Bronchial epithelial cell (primary cell): ENCODE measurements at places on chromosomes 12 and 14.

GRCh38 chr14:66216763-66217162 is 269.4 kb upstream of the CCDC196 start:
- DNase-seq = no peak

DNA sequence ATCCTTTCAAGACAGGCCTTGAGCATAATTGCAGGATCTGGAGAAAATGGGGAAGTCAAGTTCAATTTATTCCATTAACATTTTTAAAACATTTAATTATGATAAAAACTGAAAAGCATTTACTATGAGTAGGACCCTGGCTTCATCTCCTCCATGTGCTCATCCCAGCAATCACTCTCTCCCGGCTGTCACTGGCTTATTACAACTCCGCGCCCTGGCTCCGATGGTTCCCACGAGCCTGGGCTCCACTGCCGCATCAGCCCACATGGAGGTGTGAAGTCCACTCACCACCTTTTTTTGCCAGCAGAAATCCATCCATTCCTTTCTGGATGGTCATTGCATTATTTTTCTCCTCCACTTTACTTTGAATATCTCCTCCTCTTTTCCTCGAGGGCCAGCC is 194.4 kb downstream of the EMP1 start:
- DNase-seq = no peak

DNA sequence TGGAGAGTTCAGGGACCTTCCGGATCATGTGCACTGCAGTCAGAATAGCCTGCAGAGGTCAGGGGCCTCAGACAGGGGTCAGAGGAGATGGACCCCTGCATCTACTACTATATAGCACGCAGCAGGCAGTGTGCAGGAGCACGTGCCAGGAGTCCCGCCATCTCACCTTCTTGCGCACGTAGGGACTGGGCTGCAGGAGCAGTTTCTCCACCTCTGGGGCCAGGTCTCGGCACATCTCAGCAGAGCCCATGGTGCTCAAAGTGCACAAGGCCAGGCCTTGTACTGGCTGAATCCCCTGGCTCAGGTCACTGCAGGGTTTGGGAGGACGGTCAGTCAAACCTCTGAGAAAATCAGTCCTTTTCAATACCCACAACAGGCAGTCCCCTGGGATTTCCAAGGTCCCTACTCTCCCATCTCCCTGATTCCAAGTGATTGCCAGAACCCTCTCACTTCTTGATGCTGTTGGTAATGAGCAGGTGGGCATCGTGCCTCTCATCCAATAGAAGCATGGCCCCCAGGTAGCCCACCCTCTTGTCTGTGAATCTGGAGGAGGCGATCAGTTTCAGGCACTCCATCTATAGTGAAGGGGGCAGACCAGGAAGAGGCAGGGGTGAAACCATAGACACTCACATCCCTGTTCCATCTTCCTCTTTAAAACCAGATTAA is 1.3 kb downstream of the AP1G2 start:
- DNase-seq = no peak

DNA sequence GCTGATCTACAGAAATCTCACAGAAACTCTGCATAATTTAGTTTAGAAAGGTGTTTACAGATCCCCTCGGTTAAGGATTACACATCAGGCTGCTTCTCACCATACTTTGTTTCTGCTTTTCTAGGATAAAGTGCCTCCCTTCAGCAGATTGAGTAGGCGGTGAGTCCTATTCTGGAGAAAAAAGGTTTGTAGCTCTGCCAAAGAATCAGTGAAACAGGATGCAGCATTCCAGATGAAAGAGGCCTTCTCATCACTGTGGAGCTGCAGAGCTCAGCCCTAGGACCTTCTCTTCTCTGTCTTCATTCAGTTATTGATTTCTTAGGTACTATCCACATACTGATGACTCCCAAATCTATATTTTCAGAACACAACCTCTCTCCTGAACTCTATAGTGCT is 155.5 kb upstream of the KRR1 start:
- peak; percentile 18 for DNase-seq

GRCh38 chr12:6692888-6693287 is 3.7 kb upstream of the ZNF384 start:
- DNase-seq = no peak

GRCh38 chr14:79695307-79695706 is 516.0 kb downstream of the DIO2 start:
- no peak for DNase-seq

GRCh38 chr12:13496111-13496510 is 299.6 kb downstream of the EMP1 start:
- DNase-seq = no peak

GRCh38 chr12:14928931-14929330 is 9.4 kb downstream of the ERP27 start:
- peak; percentile 85 for DNase-seq

- DNase-seq = no peak
These were observed 64.2 kb downstream of the DRAM1 start for GRCh38 chr12:101941306-101942249.

DNA sequence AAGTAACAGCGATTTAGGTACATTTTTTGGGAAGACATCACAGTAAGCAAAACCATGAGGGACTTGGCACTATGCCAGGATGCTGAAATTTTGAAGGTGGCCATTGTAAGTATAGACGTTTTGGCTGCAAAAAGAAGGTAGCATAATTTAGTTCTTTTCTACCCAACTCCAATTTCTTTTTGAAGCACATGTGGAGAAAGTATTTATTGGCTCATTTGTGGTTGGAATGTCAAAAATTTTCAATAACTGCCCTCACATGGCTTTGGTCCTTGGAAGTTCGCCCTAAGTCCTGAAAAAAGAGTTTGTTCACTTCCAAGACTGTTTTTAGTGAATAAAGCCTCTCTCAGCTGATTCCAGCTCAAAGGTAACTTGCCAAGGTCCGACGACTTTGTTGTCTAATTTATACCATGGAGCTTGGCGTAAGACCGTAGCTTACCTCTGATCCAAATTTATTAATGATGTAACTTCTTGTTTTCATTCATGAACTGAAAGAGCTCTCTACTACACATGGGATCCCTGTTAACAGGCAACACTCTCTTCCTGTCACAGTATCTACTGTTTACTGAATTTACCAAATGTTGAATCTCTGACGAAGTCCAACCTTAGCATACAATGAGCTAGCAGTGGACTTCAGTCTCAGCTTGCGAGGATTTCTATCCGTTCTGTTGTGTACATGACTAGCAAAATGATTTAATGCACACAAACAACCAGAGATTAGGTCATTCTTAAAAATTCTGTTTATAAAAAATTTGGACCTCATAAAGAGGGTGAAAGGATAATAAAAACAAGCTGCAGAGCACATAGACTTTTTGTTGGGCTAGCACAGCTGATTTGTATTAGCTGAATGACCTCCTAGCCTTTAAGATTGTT is 49.0 kb downstream of the MSRB3 start:
- no peak for DNase-seq

DNA sequence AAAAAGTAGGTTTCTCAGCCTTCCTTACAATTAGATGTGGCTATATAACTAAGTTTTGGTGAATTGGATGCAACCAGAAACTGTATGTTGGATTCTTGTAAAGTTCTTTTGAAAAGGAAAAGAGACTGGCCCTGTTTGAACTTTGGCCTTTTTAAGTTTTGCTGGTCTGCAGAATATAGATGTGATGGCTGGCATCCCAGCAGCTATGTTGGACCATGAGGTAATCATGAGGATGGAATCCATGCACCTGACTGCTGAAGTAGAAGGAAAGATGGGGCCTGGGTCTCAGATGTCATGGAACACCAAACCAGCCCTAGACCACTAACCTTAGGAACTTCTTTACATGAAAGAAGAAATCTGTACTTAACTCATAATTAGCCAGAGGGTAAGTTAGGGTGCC is 482.5 kb downstream of the GLT1D1 start:
- no peak for DNase-seq

GRCh38 chr12:4280351-4281163 is 7.0 kb downstream of the CCND2 start:
- no peak for DNase-seq

- DNase-seq = no peak
These were observed 472.8 kb upstream of the PRICKLE1 start for GRCh38 chr12:43062201-43062895.

GRCh38 chr12:82893896-82894295 is 207.2 kb downstream of the TMTC2 start:
- no peak for DNase-seq

- no peak for DNase-seq
These were observed 55.1 kb downstream of the ERH start for GRCh38 chr14:69342928-69343525.

DNA sequence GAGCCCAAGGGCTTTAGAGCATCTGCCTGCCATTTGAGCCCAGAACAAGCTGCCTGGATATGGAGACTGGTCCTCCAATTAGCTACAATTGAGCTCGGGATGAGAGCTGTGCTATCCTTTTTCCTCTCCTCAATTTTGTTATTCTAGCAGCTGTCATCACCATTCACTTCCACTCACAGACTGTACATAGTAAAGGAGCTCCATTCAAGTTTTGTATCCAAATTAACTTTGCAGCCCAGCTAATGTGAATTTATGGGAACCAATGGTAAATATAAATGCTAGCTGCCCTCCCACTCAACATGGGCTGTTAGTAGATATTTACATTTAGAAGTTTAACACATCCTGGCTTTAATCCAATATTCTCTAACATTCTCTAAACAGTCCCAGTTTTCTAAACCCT is 44.6 kb downstream of the BMP4 start:
- no peak for DNase-seq

GRCh38 chr12:119383206-119383605 is 48.7 kb downstream of the CCDC60 start:
- DNase-seq = no peak

- peak; percentile 73 for DNase-seq
These were observed 480 bp downstream of the ITPK1 start for GRCh38 chr14:93115069-93115820.

DNA sequence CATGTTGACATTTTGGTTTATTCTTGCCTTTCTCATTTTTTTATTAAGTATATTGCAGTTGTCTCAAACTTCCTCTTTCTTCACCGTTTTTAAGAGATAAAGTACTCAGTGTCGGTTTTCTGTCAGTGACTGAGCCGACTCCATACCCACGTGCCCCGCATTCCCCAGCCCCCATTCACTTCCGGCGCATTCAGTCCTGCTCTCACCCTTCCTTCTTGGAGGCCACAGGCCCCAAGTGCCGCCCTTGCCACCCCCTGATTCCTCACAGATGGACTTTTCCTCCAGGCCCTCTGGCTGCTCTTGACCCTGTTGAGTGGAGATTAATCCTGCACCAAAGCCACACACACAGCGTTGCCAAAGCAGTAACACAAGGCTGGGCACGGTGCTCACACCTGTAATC is 19.1 kb upstream of the DNAH10 start:
- no peak for DNase-seq

- no peak for DNase-seq
These were observed 1.7 kb upstream of the RARG start for GRCh38 chr12:53233671-53234121.

DNA sequence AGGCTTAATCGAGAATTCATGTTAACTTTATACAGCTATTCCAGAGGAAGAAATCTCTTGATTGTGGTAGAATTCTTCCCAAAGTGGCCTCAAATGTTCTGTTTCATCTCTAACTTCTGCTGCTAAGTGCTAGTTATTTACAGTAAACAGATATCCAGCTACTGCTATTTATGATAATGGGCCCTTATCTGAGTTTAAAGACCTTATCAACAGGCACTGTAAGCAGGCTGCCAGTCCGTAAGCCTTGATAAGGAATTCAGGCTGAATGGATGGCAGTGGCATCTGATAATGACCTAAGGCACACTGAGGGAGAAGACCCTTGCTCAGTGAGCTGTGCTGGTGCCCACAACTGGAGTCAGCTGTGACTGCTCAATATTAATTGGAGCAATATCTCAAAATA is 59.0 kb downstream of the PAX9 start:
- no peak for DNase-seq

DNA sequence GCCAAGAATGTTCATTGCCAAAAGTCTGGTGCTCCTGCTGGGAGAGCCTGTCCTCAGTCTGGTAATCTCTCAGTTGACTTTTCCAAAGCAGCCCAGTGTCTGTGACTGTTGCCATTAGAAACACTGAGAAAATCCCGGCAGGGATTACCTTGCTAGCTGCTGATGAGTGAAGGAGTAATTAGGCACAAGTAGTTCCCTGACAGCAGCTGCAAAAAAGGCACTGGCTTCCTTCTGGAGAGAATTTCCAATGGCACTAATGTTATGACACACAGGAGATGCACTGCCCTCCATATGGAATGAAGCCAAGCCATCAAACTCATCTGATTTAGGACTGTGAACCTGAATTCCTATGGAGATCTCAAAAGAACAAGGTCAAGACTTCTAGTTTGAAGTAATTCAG is 1321.2 kb upstream of the SEL1L start:
- no peak for DNase-seq

DNA sequence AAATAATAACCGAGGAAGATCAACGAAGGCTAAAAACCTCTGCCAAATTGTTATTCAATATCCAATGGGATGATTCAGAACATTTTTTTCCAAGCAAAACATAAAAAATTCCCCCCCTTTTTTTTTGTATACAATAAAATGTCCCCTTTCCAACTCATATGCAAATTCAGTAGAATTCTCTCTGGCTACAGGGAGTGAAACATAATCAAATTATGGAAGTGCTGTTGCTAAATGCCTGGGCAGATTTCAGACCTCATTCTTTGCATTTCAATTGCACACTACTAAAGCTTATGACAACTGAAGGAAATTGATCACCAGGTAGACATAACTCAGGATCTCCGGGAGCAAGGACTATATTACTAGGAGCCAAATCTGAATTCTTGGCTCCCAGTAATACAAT is 51.0 kb downstream of the LMNTD1 start:
- DNase-seq = no peak

- no peak for DNase-seq
These were observed 65.7 kb downstream of the PRKCH start for GRCh38 chr14:61387076-61387475.

GRCh38 chr12:19842116-19842515 is 402.8 kb downstream of the AEBP2 start:
- no peak for DNase-seq

DNA sequence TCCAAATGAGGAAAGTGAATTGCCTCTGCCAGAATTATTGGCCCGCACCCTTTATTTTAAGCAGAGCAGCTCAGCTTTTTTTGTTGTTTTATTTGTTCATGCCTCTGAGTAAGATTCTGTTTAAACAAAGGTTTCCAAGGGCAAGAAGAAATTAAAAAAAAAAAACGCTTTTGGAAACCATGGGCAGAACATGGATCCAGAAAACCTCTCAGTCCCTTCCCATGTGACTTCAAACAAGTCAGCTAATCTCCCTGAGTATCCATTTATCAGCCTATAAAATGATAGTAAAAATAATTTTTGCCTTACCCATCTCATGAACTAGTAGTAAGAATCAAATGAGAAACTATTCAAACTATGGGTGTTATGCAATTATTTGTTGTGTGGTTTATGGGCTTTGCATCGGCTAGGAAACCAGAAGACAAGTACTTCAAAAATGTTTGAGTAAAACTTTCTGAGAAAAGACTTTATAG is 27.6 kb downstream of the KITLG start:
- peak; percentile 62 for DNase-seq

DNA sequence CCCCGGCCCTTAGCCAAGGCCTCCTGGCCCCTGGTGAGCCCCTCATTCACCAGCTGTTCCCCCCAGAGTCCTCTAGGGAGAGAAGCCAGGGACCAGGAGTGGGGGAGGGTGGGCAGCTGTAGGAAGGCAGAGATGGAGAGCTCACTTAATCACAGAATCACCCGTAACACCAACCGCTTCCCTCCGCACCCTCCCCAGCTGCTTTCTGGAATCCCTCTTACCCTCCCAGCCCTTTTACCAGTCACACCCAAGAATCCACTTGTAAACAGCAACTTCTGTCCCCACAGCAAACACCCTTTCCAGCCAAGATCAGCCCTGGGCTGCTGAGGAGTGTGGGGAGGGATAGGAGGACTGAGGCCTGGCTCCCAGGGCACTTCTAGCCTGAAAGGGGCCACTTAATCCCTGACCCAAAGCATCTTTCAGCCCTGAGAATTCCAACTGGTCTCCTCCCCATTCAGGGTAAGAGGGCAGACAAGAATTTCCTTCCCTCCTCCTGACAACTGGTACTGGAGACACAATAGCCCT is 18.8 kb downstream of the NCKAP5L start:
- no peak for DNase-seq
